Large intestine (tissue), 12 donors: ENCODE measurements at places on chromosomes 1 and 21.

DNA sequence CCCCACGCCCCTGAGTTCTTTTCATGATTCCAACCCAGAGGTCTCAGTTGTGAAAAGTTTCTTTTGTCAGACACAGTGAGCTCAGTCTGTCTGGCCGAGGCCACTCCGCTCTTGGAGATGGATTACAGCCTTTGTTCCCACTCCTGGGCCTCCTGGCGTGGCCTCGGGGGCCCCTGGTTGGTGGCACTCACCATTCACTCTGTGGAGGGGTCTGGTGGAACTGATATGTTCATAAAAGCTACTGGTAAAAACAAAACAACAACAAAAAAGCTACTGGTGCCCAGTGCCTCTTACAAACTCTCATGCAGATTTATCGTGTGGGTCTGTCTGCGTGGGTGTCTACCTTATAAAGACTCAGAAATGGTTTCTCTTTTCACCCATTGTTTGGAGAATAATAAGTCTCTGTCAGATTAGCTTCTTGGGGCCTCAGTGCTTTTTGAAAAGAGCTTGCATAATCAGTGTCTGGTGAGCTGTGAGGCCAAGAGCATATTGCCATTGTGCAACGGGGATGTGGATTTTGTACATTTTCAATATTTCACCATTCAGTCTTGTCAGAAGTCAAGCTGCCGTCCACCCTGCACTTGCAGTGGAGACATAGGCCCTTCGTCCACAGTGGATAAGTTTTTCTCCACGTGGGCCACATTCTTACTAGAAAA lies 86.7 kb downstream of the GALNT2 start:
- no peaks in the 10 kb centered on the region for H3K27me3 ChIP-seq
- H3K4me3 ChIP-seq: no peak overlapping the region
- DNase-seq: peak; percentile 77
- H3K4me1 ChIP-seq: peaks cover 36% of the 10 kb centered on the region

DNA sequence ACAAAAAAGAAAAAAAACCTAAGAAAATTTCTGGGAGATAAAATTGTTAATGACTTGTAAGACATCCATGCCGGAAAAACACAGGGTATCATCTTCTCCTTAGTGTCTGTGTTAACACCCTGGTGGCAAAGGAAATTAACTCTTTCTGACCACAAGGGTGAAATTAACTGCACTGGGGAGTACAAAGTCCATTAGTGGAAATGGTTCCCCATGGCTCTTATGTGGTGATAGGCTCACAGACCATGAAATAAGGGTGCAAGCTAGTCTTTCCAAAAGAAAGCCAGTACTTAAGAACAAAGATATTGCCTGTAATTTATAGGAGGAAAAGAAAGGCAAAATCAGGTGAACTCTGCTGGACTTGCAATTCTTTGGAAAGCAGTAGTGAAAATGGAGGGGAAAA lies 185.4 kb downstream of the LRRIQ3 start:
- no peak overlapping the region for H3K4me3 ChIP-seq
- H3K4me1 ChIP-seq: no peaks in the 10 kb centered on the region
- DNase-seq: no peak
- H3K27ac ChIP-seq: no peak overlapping the region
- no peaks in the 10 kb centered on the region for H3K36me3 ChIP-seq

GRCh38 chr1:205224736-205225135 lies 3.0 kb upstream of the TMCC2 start:
- H3K27ac ChIP-seq: no peak overlapping the region
- H3K27me3 ChIP-seq: peaks cover 34% of the 10 kb centered on the region
- no peak overlapping the region for H3K4me3 ChIP-seq
- H3K36me3 ChIP-seq: no peaks in the 10 kb centered on the region

DNA sequence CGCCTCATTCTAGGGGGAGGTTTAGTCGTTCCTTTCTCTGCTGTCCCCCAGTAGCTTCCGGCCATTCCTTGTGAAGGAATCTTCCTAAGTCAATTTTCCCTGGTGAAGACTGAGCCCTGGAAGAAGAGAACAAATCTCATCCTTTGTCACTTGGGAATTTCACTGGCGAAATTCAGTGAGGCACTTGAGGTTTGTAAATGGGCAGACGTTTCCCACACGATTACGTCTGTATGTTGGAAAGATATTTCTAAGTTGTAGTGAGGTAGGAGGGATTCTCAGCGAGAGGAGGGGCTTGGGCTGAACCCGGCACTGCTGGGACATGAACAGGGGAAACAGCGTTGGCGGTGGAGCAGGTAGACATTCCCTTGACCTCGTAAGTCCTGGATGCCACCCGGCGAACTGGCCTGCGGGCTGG lies 47.2 kb downstream of the GALNT2 start:
- peaks cover 37% of the 10 kb centered on the region for H3K4me1 ChIP-seq
- no peaks in the 10 kb centered on the region for H3K27me3 ChIP-seq
- H3K4me3 ChIP-seq: no peak overlapping the region
- peaks cover 5% of the 10 kb centered on the region for H3K36me3 ChIP-seq

GRCh38 chr1:3681231-3681897 lies 29.0 kb downstream of the TP73 start:
- H3K27ac ChIP-seq: no peak overlapping the region
- no peak for DNase-seq
- H3K4me3 ChIP-seq: no peak overlapping the region
- H3K27me3 ChIP-seq: peaks cover 7% of the 10 kb centered on the region
- H3K4me1 ChIP-seq: peaks cover 7% of the 10 kb centered on the region

GRCh38 chr1:12472798-12473551 lies 145.0 kb downstream of the DHRS3 start:
- H3K27ac ChIP-seq: peak overlapping the region; percentile 83
- no peak overlapping the region for H3K4me3 ChIP-seq
- H3K4me1 ChIP-seq: peaks cover 69% of the 10 kb centered on the region
- no peaks in the 10 kb centered on the region for H3K36me3 ChIP-seq

GRCh38 chr1:79478160-79478559 lies 471.6 kb upstream of the ADGRL4 start:
- H3K27me3 ChIP-seq: no peaks in the 10 kb centered on the region
- no peak overlapping the region for H3K27ac ChIP-seq
- no peak for DNase-seq
- no peaks in the 10 kb centered on the region for H3K36me3 ChIP-seq

GRCh38 chr1:55313903-55314302 lies 98.7 kb upstream of the USP24 start:
- no peak overlapping the region for H3K4me3 ChIP-seq
- no peaks in the 10 kb centered on the region for H3K27me3 ChIP-seq
- H3K36me3 ChIP-seq: no peaks in the 10 kb centered on the region
- H3K27ac ChIP-seq: no peak overlapping the region

- no peak for DNase-seq
- H3K4me1 ChIP-seq: peaks cover 4% of the 10 kb centered on the region
- H3K27ac ChIP-seq: no peak overlapping the region
Measured at GRCh38 chr1:6513320-6513801, 21.9 kb upstream of the PLEKHG5 start.

DNA sequence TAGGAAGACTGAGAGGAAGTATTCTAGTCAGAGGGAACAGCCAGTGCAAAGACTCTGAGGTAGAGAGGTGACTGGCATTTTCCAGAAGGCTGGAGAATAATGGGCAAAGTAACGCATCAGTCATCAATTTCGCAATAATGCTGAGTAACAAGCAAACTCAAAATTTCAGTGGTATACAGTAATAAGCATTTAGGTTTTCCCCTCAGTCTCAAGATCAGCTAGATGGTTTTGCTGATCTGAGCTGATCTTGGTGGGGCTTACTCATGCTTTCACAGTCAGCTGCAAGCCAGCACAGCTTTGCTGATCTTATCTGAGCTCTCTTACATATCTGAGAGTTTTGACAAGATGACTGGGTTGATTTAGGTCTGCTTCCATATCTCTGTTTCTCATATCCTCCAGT lies 108.7 kb downstream of the TSEN15 start:
- H3K27ac ChIP-seq: no peak overlapping the region
- no peaks in the 10 kb centered on the region for H3K36me3 ChIP-seq
- H3K4me3 ChIP-seq: no peak overlapping the region
- no peak for DNase-seq

DNA sequence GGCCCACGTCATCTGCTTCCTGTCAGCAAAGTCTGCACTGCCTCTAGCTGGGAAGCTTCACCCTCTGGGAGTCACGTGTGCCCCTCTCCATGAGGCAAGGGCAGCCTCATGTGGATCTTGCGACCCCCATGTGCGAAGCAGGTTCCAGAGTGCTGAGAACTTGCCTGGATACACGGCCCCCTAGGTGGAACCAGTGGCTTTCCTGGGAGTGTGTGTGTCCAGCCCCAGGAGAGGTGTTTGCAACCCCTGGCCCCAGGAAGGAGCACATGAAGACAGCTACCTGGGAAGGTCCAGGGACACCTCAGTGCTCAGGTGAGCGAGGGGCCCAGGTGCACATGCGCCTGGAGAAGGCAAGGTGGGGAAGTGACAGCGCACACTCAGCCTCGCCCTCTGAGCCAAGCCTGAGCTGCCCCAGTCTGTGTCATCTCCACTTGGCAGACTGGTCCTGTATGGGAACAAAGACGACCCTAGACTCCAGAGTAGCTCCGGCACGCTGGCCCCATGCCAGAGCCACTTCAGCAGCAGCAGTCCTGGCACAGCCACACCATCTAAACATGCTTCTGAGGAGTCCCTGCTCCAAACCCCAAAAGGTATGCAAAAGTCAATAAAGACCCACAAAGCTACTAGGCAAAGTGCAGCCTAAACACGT lies 8.9 kb downstream of the LSS start:
- peaks cover 29% of the 10 kb centered on the region for H3K36me3 ChIP-seq
- H3K27ac ChIP-seq: no peak overlapping the region
- H3K4me1 ChIP-seq: no peaks in the 10 kb centered on the region
- no peak overlapping the region for H3K4me3 ChIP-seq

DNA sequence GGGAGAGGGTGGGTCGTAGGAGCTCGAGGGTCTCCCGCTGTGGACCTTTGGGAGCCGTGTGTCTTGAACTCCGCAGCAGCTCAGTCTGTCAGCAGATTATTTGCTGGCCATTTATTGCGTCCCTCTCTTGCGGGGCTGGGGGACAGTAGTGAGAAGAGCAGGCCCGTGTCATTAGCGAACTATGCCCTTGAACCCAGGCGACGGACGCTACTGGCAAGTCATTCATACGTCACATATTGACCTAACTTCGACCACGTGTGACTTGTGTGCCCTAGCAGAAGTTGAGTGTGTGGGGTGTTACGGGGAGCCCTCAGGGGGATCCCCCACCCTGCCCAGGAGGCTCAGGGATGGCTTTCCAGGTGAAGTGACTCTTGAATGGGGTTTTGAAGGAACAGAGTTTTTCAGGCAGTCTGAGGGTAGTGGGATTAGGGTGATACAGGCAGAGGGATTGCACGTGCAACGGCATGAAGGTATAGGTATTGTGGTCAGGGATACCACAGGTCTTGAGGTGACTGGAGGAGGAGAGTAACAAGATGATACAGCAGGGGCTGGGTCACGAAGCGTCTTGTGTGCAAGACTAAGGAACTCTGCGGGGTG lies 13.0 kb downstream of the RCC1 start:
- peak overlapping the region; percentile 69 for H3K4me3 ChIP-seq
- DNase-seq: peak; percentile 62
- H3K4me1 ChIP-seq: peaks cover 11% of the 10 kb centered on the region
- H3K36me3 ChIP-seq: peaks cover 11% of the 10 kb centered on the region

DNA sequence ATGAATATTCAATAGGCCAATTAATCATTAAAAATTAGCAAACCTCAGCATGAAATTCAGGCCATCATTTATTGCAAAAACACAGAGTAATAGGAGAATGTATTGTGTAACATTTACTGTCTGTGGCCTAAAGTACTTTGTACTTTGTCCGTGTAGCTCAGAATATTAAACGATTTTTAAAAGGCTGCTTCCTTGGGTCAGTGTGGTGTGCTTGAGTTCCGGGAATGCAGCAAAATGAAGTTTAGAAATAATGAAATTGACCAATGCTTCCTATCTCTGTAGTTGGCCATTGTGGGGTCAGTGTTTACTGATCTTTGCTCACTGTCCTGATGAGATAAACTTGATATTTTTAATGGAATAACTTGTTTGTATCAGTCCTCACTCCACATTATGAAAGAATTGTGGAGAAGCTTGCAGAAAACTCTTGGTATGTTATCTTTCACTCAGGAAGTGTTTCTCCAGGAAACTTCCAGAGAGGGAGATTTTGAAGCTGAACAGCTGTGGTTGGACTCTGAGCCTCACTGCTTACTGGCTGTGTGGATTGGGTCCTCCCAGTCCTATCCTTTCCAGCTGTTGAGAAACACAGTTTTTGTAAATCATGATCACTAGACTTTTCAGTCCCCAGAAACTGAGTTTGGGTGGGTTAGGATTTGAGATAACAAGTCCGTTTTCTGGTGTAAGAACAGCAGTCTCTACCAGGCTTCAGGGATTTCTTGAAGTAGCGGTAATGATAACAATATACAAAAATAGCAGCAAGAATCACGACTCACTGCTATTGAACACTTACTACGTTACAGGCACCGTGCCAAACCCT lies 19.2 kb upstream of the MTARC1 start:
- peaks cover 41% of the 10 kb centered on the region for H3K4me1 ChIP-seq
- peaks cover 45% of the 10 kb centered on the region for H3K36me3 ChIP-seq
- peak overlapping the region; percentile 90 for H3K27ac ChIP-seq
- peak; percentile 85 for DNase-seq

- no peak for DNase-seq
- H3K36me3 ChIP-seq: no peaks in the 10 kb centered on the region
- H3K4me3 ChIP-seq: no peak overlapping the region
- H3K4me1 ChIP-seq: no peaks in the 10 kb centered on the region
- H3K27me3 ChIP-seq: no peaks in the 10 kb centered on the region
Measured at GRCh38 chr1:37353871-37354270, 120.5 kb upstream of the ZC3H12A start.

GRCh38 chr1:161200421-161200991 lies 1.7 kb upstream of the ADAMTS4 start:
- H3K4me1 ChIP-seq: peaks cover 19% of the 10 kb centered on the region
- H3K27me3 ChIP-seq: no peaks in the 10 kb centered on the region
- H3K27ac ChIP-seq: peak overlapping the region; percentile 92

GRCh38 chr1:10537082-10537766 lies 62.5 kb downstream of the PEX14 start:
- H3K4me1 ChIP-seq: no peaks in the 10 kb centered on the region
- peaks cover 22% of the 10 kb centered on the region for H3K36me3 ChIP-seq
- no peak overlapping the region for H3K27ac ChIP-seq

GRCh38 chr1:236685917-236686814 lies at the start of gene ACTN2:
ACTN2 (plus strand) TSS chr1:236686499; CDS start chr1:236686674, 175 bp downstream.
- peaks cover 31% of the 10 kb centered on the region for H3K27me3 ChIP-seq
- no peak within 1 kb of the TSS for H3K27ac ChIP-seq
- no peaks in the 10 kb centered on the region for H3K36me3 ChIP-seq
- H3K4me1 ChIP-seq: peaks cover 9% of the 10 kb centered on the region
- DNase-seq: peak; percentile 69

GRCh38 chr1:247180581-247180980 lies 8.8 kb upstream of the ZNF124 start:
- no peaks in the 10 kb centered on the region for H3K27me3 ChIP-seq
- no peaks in the 10 kb centered on the region for H3K36me3 ChIP-seq
- H3K27ac ChIP-seq: no peak overlapping the region
- H3K4me3 ChIP-seq: no peak overlapping the region

- no peak overlapping the region for H3K4me3 ChIP-seq
- no peaks in the 10 kb centered on the region for H3K4me1 ChIP-seq
- no peaks in the 10 kb centered on the region for H3K27me3 ChIP-seq
Measured at GRCh38 chr21:39882151-39882838, 15.1 kb downstream of the PCP4 start.

GRCh38 chr1:71106658-71107322 lies 26.0 kb upstream of the ZRANB2 start:
- H3K36me3 ChIP-seq: no peaks in the 10 kb centered on the region
- no peak overlapping the region for H3K27ac ChIP-seq
- no peaks in the 10 kb centered on the region for H3K27me3 ChIP-seq
- H3K4me1 ChIP-seq: no peaks in the 10 kb centered on the region

GRCh38 chr1:245074232-245074747 lies 80.5 kb upstream of the KIF26B start:
- H3K27me3 ChIP-seq: no peaks in the 10 kb centered on the region
- DNase-seq: peak; percentile 40
- H3K4me1 ChIP-seq: no peaks in the 10 kb centered on the region
- H3K27ac ChIP-seq: peak overlapping the region; percentile 41
